B cell (primary cell): ENCODE measurements at places on chromosomes 13 and 19. TPM values are rescaled to one million over a fixed set of nuclear protein-coding genes. Genes with fewer than 3 reads are reported as not detected.
A peak's percentile ranks its signal among the peaks of the same experiment; 100 is the strongest.

- no peak for DNase-seq
These were observed 79.2 kb upstream of the SCEL start for GRCh38 chr13:77456271-77456670.

GRCh38 chr13:91199866-91200265, 147.6 kb upstream of the MIR17HG start:
- no peak for DNase-seq

DNA sequence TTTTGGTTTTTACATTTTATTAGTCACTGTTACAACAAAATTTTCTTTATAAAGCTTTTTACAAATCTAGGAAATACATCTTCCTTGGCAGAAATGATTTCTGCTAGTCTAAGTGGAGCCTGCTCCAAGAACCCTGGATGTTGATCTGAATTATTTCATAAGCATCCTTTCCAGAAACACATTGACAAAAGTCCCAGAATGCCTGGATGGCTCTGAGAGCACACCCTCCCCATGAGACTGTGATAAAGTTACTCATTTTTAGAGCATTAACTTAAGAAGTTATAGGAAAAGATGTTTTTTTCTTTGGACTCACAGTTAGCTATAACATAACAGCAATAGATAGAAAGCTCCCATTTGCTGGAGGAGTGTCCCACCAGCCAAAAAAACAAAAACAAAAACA, 559.6 kb upstream of the SPRY2 start:
- no peak for DNase-seq

DNA sequence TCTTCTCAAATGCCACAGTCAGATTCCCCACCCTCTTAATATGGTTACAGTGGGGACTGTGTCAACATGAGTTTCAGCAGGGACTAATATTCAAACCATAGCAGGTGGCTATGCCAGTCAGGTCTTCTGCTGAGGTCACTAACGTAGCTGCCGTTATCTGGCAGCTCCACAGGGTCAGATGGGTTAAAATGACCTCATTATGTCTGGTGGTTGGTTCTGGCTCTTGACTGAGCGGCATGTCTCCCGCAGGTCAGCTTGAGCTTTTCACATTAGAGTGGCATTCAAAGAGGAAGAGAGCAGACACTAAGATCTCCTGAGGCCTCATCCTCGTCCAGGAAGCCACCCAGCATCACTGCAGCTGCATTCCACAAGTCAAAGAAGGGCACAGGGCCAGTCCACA, 21.4 kb upstream of the IPO5 start:
- no peak for DNase-seq

DNA sequence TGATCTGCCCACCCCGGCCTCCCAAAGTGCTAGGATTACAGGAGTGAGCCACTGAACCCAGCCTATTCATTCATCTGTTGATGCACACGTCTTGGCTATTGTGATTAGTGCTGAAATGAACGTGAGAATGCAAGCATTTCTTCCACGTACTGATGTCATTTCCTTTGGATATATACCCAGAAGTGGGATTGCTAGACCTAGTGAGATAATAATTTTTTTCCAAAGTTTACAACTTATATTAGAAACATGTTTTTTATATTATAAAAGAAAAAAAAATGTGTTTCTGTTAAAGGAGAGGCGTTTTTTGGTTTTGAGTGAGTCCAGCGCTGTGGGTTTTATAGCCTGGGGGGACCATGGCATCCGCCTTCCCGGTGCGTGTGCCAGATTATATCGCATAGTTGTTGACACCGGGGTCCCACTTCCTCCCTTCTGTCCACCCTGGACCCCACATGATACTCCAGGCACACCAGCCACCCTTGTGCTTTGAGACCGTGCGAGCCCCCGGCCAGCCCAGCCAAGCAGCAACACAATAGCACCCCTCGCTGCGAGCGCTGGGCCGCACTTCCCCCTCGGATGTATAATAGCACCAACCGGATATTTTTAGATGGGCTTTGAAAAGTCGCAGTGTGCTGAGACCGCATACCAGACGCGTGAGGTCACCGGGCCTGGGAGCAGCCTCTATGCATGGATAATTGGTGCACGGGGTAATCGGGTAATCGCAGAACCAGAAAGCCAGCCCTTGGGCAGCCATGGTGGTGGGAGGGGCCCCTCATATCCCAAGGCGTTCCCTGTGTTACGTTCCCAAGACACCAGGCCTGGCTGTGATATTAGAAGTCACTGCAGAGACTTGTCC, 59.6 kb downstream of the MYO9B start:
- peak; percentile 88 for DNase-seq

- no peak for DNase-seq
These were observed 243.2 kb downstream of the COL4A1 start for GRCh38 chr13:110063490-110064421.

TGFB1 gene
- 120 TPM in 2 replicates for total RNA-seq
